ENCODE measurements at places on chromosomes 2 and 18.

DNA sequence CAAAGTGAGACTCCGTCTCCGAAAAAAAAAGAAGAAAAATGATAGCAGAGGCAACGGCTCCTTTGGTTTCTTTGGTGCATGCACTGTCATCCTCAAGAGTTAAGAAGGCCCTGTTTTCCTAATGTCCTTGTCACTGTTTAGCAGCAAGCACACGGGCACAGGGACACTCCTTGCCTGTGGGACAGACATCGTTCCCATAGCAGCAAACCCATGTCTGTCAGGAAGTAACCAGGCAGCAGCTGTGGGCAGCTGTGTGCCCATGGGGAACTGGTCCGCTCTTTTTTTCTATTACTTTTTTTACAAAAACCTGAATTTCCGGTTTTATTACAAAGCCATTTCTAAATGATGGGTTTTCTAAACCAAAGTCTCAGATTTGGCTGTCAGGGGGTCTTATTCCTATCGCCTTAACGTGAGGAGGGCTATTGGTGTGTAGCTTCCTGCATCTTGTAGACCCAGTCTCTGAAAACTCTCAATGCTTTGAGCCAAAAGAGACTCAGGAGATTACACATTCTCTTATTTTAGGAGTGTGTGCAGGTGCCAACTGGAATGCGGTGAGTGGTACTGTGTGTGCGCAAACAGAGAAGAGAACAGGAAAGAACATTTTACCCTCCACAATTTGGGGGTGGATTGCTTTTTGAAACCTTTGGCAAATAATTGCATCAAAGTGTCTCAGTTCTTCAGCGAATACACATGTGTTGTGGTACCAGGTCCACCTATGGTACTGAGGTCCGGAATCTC lies 109.6 kb downstream of the COLEC12 start:
- no peak for DNase-seq

GRCh38 chr2:240013343-240013742 lies 11.8 kb downstream of the NDUFA10 start:
- DNase-seq = peak; percentile 3

GRCh38 chr2:71675296-71675695 lies 221.9 kb downstream of the DYSF start:
- no peak for DNase-seq

- no peak for DNase-seq
Observed at GRCh38 chr2:207409517-207409916, 120.2 kb upstream of the CREB1 start.

DNA sequence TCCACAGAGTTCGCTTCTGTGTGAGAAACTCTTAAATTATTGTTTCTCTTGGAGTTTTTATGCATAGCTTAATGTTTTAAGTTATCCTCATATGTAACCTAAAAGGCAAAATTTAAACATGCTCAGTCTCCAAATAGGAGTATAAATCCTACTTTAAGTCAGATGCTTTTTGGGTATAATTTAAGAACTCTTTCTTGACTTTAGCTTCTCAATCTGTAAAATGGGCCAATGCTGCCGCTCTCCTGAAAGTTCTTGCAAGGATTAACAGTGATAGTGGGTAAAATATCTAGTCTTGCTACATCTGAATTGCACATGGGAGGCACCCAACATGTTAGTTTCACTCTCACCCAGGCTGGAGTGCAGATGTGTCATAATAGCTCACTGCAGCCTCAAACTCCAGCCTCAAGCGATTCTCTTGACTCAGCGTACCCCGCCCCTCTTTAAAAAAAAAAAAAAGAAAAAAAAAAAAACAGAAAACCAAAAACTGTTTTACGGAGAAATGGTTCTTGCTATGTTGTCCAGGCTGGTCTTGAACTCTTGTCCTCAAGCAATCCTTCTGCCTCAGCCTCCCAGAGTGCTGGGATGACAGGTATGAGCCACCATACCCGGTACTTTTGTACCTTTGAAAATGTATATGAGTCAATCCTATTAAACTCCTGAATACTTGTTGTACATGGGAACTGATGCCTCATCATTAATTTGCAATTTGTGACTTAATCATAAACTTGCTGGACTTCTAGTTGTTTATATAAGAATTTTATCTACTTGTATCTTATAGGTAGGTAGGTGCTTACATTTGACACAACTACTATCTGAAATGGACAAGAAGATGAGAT lies 1.8 kb downstream of the FBXO48 start:
- DNase-seq = peak; percentile 25

GRCh38 chr2:109331896-109332848 lies 203.2 kb downstream of the SH3RF3 start:
- peak; percentile 94 for DNase-seq

DNA sequence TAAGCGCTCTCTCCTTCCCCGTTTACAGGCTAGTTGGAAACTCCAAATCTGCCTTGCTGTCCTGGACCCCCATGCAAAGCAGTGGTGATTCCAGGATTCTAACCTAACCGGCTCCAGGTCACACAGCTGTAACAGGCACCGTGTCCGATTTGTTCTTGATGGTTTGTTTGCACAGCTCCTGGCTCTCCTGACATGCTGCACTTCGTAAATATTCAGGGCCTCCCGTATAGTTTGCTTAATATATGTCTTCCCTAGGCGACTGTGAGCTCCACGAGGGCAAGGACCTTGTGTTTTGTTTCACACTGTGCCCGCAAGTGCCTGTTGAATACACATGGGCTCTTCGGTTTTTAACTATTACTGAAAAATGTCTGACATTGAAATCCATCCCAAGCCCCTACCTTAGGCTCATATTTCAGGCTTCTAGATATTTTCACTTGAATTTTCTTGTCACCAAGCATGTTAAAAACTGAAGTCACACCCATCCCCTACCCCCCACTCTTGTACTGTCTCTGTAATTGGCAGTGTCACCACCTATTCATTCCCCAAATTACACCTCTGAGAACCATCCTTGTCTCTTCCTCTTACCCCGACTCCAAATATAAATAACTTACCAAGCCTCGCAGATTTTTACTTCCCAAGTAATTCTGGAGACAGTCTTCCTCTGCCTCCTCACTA lies 1.0 kb upstream of the PUM2 start:
- no peak for DNase-seq

GRCh38 chr18:39037925-39038324 lies 1472.3 kb upstream of the CELF4 start:
- DNase-seq = no peak

DNA sequence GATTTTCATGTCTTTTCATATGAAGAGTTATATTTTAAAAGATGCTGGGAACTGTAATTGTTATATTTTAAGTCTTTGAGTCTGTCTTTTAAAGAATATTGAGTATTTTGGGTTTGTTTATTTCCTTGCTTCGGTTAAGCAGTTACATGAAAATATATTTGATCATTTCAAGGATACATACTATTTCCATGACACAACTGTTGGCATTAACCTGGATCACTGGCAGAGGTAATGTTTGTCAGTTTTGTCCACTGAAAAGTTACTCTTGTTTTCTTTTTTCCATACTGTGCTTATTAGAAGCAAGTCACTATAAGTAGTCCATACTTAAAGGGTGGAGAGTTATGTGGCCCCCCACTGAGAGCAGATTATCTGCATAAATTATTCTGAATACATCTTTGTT lies 1142.0 kb upstream of the TMEFF2 start:
- DNase-seq = no peak

DNA sequence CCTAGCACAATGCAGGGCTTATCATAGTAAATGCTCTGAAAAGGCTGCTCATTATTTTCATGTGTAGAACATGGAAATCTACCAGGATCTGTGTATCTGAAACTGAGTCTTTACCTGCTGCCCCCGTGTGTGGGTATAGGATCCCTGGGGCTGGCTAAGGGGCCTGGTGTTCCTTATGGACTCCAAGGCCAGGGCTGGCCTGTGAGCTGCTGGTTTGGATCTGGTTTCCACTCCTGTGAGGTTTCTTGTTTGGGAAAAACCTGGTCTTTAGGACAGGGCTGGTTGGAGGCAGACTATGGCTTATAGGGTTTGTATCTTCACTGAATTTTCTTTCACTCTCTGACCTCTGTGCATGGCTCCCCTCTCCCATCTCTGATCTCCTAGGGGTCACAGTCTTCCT lies 80.8 kb downstream of the DYSF start:
- DNase-seq = no peak

Measured in fibroblast of skin of scalp (primary cell).